ENCODE measurements at places on chromosomes 5 and 9. TPM values are rescaled to one million over a fixed set of nuclear protein-coding genes. Genes with fewer than 3 reads are reported as not detected.

FOXD4L3 gene
- 0.22 TPM for total RNA-seq

DNA sequence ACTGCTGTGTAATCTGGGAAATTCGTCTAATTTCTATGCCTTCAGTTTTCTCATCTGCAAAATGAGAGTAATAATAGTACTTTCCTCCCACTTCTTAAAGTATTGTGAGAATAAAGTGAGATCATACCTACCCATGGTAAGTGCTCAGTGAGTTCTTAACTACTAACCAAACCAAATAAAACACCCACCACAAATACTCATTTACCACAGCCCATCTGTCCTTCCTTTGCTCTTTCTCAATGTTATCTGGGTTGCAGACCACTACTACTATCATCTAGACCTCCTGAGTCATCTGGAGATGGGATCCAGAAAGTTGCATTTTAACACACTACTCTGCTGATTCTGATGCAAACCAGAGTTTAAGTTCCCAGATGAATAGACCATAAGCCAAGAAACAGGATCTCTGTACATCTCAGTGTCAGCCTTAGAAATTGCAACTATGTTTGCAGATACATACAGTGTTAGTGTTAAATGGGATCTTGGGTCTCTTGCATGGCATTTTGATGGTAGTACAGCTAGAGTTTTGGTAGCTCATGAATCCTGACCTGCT lies 105.4 kb upstream of the ATP10B start:
- no peaks in the 10 kb centered on the region for H3K36me3 ChIP-seq
- no peak for DNase-seq
- no peaks in the 10 kb centered on the region for H3K27me3 ChIP-seq
- H3K4me1 ChIP-seq = no peaks in the 10 kb centered on the region

PTGES2 gene
- 114 TPM for total RNA-seq

DNA sequence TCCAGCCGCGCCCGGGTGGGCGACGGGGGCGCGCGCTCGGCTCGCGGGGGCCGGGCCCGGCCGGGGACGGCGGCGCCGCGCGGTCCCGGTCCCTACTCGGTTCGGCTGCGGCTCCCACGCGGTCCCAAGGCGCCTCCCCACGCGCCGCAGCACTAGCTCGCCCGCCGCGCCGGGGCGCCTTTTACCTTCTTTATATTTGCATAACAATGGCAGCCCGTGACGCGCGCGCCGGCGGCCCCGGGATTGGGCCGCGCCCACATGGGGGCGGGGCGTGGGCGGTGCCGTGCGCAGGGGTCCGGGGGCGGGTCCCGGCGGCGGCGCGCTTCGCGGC lies at the start of gene NRARP:
NRARP (minus strand) TSS at position 154 of the 331 bp plus-strand sequence. CDS start 343 bp downstream, outside the sequence.
- H3K27ac ChIP-seq = no peak within 1 kb of the TSS
- H3K27me3 ChIP-seq = no peaks in the 10 kb centered on the region
- DNase-seq = peak; percentile 94
- no peaks in the 10 kb centered on the region for H3K36me3 ChIP-seq
- peak within 1 kb of the TSS; percentile 51 for H3K4me3 ChIP-seq

DNA sequence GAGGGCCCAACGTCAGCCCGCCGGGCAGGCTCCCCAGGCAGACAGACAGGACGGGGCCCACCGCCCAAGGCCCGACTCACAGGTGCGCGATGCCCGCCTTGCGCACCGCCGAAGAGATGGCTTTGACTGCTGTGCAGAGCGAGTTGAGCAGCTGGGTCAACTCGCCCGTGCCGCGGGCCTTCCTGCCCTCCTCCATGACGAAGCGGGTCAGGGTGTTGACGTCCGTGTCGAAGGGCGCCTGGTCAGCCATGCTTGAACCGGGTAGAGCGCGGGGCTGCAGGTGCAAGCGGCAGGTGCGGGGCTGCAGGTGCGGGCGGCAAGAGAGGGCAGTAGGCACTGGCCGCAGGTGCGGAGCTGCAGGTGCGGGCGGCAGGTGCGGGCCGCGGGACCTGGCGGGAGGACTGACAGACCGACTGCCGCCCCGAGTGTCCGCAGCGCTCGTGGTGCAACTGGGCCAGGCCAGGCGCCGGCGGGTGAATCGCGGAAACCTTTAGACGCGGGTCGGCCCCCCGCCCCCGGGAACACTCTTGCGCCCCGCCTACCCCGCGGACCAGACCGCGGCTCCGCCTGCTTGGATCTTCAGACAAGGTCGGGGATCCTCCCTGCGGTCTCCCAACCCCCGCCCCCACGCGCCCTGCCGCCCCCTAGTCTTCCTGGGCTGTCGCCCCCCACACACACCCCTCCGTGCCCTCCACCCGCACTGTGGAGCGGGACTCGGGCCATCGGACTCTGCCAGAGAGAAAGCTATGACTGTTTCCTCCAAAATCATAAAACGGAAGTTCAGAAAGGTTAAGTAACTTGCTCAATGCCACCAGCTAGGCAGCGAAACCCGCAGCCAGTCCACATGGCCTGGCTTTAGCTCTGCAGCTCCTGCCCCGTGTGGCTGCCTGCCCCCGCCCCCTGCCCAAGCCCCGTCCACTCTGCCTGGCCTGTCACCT lies at the start of gene FBP1:
FBP1 (minus strand) TSS at position 458 of the 938 bp plus-strand sequence; CDS start at position 250, 208 bp downstream.
- H3K27ac ChIP-seq = no peak within 1 kb of the TSS
- no peak within 1 kb of the TSS for H3K4me3 ChIP-seq
- no peaks in the 10 kb centered on the region for H3K27me3 ChIP-seq
